ENCODE measurements at places on chromosomes 12 and 14.

DNA sequence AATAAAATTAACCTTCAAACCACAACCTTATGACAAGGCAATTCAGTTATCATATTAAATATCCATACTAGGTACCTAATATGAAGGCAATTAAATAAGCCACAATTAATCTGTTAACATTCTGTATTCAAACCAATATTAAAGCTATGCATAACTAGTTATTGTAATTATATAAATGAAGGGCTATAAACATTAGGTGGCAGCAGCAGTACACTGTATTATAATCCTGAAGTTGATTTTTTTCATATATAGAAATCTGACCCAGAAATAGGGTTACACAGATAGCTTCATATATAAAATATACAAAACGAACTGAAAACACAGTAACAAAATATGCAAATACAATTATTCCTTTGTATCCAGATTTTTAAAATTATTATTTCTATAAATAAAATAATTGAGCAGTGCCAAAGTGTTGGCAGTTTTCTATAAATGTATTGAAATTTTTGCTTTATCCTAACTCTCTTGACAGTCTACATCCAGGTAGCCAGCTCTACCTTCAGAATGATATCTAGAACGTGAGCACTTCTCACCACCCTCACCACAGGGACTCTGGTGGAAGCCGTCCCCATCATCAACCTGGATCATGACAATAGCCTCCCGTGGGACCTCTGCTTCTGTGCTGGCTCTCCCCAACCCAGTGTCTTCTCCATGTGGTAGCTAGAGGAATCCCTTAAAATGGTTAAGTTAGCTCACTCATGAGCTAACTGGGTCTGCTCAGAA, 136.2 kb downstream of the MED13L start:
- no peak for DNase-seq

GRCh38 chr14:80202888-80203562, 8.3 kb downstream of the DIO2 start:
- DNase-seq: no peak

- DNase-seq: no peak
These were observed 396.1 kb downstream of the RAD51B start for GRCh38 chr14:68215629-68216028.

DNA sequence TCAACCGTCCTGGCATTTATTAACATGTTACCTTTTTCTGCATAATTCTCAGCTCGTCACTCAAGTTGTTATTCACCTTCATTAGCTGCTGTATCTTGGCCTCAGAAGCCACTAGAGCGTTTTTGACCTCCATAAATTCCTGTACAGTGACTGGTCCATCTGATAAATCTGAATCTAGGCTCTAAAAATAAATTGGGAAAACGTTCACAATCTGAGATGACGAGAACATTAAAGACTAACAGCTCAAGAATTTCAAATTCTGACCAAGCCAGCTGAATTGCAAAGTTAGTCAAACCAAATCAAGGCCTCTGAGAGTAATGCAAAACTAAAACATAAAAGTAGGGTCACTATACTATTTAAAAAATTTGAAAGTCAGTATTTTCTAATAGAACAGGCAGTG, 45.0 kb downstream of the GIT2 start:
- no peak for DNase-seq

- DNase-seq: no peak
These were observed 114.8 kb upstream of the FGD4 start for GRCh38 chr12:32284561-32284960.

GRCh38 chr12:91921555-91921954, 224.1 kb downstream of the BTG1 start:
- DNase-seq: no peak

- DNase-seq: no peak
These were observed 7.2 kb downstream of the ALDH2 start for GRCh38 chr12:111773801-111774551.

DNA sequence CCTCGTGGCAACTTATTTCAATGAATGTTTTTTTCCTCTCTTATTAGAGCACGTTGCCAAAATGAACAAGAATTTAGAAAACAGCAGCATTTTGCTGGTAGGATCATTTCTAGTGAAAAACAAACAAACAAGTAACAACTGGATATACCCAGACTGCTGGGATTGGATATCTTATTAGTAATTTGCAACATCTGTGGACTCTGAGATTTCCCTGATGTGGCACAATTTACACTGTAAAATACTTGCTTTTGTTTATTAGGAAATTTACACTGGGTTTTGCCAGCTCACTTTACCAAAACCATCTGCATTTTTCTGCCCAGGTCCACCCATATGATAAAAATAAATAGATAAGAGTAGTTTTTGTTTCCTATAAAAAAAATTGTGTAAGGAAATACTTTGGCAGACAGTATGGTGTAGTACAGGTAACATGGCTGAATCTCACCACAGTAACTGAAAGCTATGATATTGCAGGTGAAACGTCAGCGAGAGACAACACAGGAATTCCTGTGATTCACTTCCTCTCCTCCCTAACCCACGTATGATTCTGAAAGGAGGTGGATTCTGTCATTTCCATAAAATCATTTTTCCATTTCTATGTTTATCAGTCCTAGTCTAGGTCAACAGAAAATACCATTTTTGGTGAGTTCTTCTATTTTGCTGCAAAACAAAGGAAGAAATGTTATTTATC, 176.2 kb upstream of the NOVA1 start:
- no peak for DNase-seq

DNA sequence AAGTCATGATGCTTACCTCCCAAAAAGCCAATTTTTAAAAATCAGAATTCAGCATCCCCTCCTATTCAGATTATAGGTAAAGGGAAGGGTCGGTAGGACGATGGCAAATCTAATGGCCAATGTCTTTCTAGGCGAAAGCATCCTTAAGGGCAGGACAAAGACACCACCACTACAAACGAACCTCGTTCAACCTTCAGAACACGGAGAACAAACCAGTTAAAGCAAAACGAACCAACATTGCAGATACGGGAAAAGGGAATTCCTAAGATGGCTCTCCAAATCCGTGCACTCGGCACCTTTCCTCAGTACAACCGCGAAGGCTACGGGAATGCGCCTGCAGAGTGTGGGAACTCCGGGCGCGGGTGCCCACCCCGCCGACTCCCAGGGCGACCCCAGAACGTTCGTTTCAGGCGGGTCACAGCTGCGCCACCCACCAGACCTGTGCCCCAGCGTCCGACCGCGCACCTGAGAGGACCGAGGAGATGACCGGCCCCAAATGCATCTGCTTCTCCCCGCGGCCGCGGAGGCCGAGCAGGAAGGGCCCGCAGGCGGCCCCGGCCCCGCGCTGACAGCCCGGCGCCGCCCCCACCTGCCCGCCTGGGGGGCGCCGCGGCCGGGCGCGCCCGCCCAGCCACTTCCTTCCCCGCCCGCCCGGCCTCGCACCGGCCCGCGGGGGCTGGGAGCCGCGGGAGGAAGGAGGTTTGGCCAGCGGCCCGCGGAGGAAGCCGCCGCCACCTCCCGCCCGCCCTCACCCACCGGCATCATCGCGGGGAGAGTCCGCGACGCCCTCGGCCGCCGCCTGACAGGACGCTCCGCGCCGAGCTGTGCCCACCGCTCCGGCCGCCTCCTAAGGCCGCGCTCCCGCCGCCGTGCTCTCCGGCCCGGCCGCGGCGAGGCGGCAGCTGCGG, 578 bp downstream of the PPP1R13B start:
- no peak for DNase-seq

- DNase-seq: no peak
These were observed 41.2 kb downstream of the TMEM116 start for GRCh38 chr12:111971800-111972199.

- no peak for DNase-seq
These were observed 9.8 kb downstream of the CHGA start for GRCh38 chr14:92932448-92933395.

Measured in stimulated activated CD8-positive, alpha-beta memory T cell treated with anti-CD3 and anti-CD28 coated beads, Interleukin-15, amount 100 ng/mL, for 4 hours (primary cell).